ENCODE measurements at places on chromosomes 3 and 15.
A peak's percentile ranks its signal among the peaks of the same experiment; 100 is the strongest.

- DNase-seq, result no peak
Measured at GRCh38 chr3:123336001-123336400, 112.9 kb downstream of the ADCY5 start.

- DNase-seq, result no peak
Measured at GRCh38 chr3:118809696-118810498, 224.7 kb downstream of the IGSF11 start.

GRCh38 chr3:39809181-39809994 lies at the start of gene MYRIP:
MYRIP (plus strand) TSS chr3:39809609; CDS start chr3:39900817, 91,208 bp downstream.
- peak; percentile 67 for DNase-seq

DNA sequence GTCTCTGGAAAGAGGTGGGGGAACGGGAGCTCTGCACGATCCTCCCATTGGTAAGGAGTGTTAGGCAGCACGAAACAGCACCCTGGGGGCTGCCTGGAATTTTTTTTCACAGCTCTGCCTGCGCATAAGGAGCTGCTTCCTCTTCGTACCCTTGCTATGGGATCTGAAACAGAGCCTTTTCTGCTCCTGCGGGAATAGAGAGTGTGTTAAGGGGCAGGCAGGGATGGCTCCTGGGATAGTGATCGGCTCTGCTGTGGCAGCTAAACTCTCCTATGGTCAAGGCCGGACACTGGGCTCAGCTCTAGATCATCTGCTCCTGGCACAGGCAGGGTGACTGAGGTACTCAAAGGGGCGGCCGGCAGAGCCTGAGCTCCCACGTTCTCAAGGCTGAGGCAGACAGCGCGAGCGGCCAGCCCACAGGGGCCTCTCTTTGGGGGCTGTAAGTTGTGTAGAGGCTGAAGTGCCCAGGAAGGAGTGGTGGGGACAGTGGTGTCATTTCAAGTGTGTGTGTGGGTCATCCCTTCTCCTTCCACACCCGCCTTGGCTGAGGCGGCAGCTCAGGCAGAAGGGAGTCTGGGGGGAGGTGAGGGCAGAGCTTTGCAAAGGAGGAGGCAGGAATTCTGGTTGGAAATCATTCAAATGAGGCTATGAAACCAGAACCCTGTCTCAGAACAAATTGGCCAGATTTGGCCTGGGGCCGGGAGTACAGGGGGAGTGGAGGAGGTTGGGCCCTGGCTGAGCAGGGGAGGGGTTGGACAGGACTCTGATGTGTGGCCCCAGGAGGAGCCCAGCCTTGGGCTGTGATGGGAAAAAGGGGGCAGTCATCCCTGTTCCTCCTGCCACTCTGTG lies 31.0 kb downstream of the EPHB3 start:
- DNase-seq, result no peak

All from erythroblast (primary cell).